Sigmoid colon (tissue), 7 donors: ENCODE measurements at places on chromosomes 4 and X. TPM values are rescaled to one million over a fixed set of nuclear protein-coding genes. Genes with fewer than 3 reads are reported as not detected.

The TMEM31 gene
- total RNA-seq, result not detected

- no peak for DNase-seq
Observed at GRCh38 chr4:101135371-101136010, 211.8 kb downstream of the PPP3CA start.

- no peak for DNase-seq
Observed at GRCh38 chrX:41922431-41923151, 763 bp downstream of the CASK start.

The SUPT20HL2 gene
- total RNA-seq, result not detected

The AMOT gene
- total RNA-seq, result 17.6 TPM

GRCh38 chr4:109921384-109921808 lies 8.7 kb downstream of the EGF start:
- no peak for DNase-seq

DNA sequence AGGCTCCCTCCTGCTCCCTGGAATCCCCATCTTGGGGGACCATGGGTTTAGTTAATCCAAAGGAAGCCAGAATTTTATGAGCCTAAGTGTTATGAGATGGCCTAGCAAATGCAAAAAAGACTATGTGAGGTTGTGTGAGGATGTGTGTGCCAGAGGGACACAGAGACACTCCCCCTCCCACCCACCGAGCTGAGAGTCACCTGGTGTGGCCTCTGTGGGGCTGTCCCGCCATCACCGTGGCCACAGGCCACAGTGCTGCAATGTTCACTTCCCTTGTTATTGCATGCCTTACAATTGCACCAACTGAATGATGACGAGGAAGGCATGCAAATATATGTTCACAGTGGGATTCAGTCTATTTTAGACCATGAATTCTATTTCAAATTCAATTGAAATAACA lies 601 bp upstream of the FGFBP2 start:
- DNase-seq, result no peak

DNA sequence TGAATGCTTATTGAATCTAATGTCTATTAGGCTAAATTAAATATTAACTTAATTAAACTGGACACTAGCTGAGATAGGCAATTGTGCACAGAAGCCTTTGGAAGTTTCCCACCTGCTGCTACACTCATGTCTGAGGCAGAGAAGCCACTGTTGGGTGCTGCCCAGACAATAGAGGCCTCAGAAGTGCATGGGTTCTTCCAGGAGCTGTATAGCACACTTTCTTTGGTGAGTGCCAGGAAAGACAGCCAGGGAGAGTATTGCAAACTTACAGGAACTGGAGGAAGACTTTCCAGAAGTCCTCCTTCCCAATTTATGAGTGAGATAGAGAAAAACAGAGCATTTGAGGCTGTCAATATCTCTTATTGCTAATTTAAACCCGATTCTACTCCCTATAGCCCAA lies 89.9 kb downstream of the GPAT3 start:
- DNase-seq, result no peak

GRCh38 chr4:151628001-151628608 lies 132.7 kb downstream of the GATB start:
- no peak for DNase-seq

GRCh38 chr4:98199247-98199646 lies 56.0 kb upstream of the STPG2 start:
- no peak for DNase-seq
